ENCODE measurements at places on chromosomes 7 and 10. TPM values are rescaled to one million over a fixed set of nuclear protein-coding genes. Genes with fewer than 3 reads are reported as not detected.

Gene ZEB1
- total RNA-seq = 10.5 TPM

Gene CALHM3
- 0.38 TPM for total RNA-seq

Gene MGAM2
- not detected for total RNA-seq

Gene LLCFC1
- total RNA-seq = not detected

Gene ADIRF
- 0.21 TPM for total RNA-seq

Gene PLXDC2
- total RNA-seq = not detected

Gene GHRHR
- total RNA-seq = 0.29 TPM

Gene MRC1
- not detected for total RNA-seq

Gene FLNC
- 5.3 TPM for total RNA-seq

Gene FAM241B
- 20.5 TPM for total RNA-seq

Gene ETV1
- 3.0 TPM for total RNA-seq

Gene PON1
- total RNA-seq = 0.66 TPM

Gene RADIL
- total RNA-seq = 2.7 TPM

Gene SPDYE2B
- not detected for total RNA-seq

Gene TMEM229A
- total RNA-seq = not detected

Gene PRSS37
- total RNA-seq = not detected

Gene VOPP1
- 86.4 TPM for total RNA-seq

Gene NUDT13
- total RNA-seq = 2.5 TPM

Gene MLXIPL
- total RNA-seq = 0.90 TPM

Gene TMEM213
- total RNA-seq = not detected

Gene LAMB1
- 132 TPM for total RNA-seq

Gene PHYHIPL
- 0.38 TPM for total RNA-seq

Gene CPA2
- 0.15 TPM for total RNA-seq

Gene GDI2
- total RNA-seq = 203 TPM

Gene POM121C
- total RNA-seq = 39.2 TPM

Gene IFIT2
- 3.6 TPM for total RNA-seq

Gene MCM10
- 27.1 TPM for total RNA-seq

Gene MAP3K8
- 16.9 TPM for total RNA-seq

Gene DPP6
- not detected for total RNA-seq

Gene NEURL1
- 0.18 TPM for total RNA-seq

Gene EPHB6
- total RNA-seq = 0.53 TPM

Gene DRGX
- total RNA-seq = not detected

Gene CPA5
- total RNA-seq = not detected

Gene CRHR2
- not detected for total RNA-seq

Gene HOGA1
- 1.5 TPM for total RNA-seq

Gene ANKRD1
- 7.8 TPM for total RNA-seq

Gene CNTNAP2
- not detected for total RNA-seq

Gene URGCP
- 28.6 TPM for total RNA-seq

Gene RHEB
- total RNA-seq = 159 TPM

Gene FAM53B
- 12.8 TPM for total RNA-seq

Gene GRID2IP
- not detected for total RNA-seq

Gene CABCOCO1
- 0.40 TPM for total RNA-seq

Gene AFAP1L2
- 27.0 TPM for total RNA-seq

Gene KCNIP2
- 0.66 TPM for total RNA-seq

Gene NUTM2D
- total RNA-seq = 1.2 TPM

Gene C10orf53
- not detected for total RNA-seq

Gene PNLIP
- not detected for total RNA-seq

Gene CDH23
- 3.1 TPM for total RNA-seq

Gene PRSS2
- total RNA-seq = not detected

Gene PSD
- total RNA-seq = 0.43 TPM

Gene SFTPA1
- total RNA-seq = not detected
